ENCODE measurements at places on chromosomes 4 and X. TPM values are rescaled to one million over a fixed set of nuclear protein-coding genes. Genes with fewer than 3 reads are reported as not detected.

DNA sequence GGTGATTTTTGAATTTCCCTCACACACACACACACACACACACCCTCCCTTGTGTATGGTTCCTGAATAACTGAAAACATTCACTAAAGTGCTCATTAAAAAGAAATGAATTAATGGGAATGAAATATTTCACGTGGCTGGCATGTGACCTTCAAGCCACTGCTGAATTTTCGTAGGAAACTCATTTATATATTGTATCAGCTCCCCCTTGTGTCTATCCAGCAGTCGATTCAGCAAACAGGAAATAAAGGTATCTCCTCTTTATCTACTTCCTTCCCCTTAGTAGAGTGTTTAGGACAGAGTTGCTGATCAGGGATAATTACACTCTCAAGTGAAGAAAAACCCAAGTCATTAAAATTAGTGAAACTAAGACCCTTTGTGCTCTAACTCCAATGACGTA, 912.6 kb upstream of the LCORL start:
- DNase-seq, result no peak

- DNase-seq, result no peak
These were observed 227.2 kb downstream of the GPM6A start for GRCh38 chr4:175584901-175585300.

The PCDH19 gene
- 0.34 TPM for total RNA-seq

DNA sequence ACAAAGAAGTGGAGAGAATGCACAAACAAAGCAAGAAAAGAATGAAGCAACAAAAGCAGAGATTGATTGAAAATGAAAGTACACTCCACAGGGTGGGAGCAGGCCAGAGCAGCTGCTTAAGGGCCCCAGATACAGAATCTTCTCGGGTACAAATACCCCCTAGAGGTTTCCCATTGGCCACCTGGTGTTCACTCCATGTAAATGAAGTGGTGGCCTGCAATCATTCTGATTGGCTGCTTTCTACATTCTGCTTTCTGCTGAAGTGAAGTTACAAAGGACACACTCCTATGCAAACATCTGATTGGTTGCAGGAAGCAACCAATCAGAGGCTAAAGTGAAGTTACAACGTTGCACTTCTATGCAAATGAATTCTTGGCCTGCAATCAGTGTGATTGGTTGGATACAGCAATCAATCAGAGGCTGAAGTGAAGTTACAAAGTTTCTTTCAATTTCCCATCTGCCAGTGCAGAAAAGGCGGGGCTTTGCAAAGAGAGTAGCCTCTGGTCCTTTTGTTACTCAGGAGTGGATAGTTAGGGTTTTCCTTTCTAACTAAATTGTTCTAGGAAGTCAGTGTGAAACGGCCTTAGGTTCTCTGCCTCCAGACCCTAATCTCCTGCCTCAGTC, 19.0 kb upstream of the GPC4 start:
- DNase-seq, result no peak

GRCh38 chr4:37659696-37660095, 26.5 kb downstream of the RELL1 start:
- DNase-seq, result no peak

The ATP1B4 gene
- total RNA-seq, result 0.23 TPM

DNA sequence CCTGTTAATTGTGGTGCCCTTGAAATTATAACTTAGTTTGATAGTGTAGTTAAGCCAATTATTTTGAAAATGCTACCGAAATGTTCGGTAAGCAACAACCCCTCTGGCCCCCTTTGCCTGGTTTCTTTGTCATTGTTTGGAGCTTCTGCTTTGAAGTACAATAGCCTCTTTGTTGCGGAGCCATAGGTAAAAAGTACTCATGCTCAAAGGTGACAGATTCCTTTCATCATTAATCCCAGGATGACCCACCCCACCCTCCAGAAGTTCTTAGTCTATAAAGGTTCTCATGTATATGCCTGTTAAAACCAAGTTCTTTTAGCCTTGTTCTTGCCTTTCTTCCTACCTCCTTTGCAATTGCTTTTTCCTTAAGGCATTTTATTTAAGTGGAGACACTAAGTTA, 42.4 kb upstream of the SMARCAD1 start:
- DNase-seq, result no peak

DNA sequence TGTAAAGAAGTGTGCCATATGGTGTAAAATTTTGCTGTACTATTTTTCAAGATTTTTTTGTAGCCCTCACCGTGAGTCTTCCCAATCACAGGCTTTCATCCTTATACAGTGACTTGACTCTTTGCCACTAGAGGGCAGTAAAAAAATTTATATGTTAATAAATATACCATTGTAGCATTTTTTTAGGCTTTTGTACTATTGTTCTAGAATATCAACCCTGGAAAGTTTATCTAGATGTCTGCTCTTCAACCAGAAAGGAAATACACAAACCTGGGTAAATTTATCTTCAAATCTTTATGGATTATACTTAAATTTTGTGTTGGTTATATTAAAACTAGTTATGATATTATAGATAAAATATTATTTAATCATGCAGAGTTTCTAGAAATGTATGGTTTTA, 235.3 kb downstream of the TENM3 start:
- DNase-seq, result no peak

- no peak for DNase-seq
These were observed 222.0 kb upstream of the ADAMTS3 start for GRCh38 chr4:72791054-72791453.

DNA sequence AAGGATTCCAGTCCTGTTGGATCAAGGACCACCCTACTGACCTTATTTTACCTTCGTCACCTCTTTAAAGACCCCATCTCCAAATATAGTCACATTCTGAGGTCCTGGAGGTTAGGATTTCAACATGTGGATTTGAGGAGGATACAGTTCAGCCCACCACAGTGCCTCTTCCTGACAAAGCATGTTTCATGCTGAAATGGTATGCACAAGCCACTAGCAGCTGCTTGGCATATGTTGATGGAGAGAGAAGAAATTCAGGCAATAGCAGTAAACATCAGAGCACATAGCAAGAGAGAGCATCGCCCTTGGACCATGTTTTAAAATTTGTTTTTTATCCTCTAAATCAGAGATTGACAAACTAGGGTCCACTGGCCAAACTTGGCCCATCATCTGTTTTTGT, 172.1 kb downstream of the PRKX start:
- no peak for DNase-seq

The HAND2 gene
- 141 TPM for total RNA-seq

GRCh38 chr4:39541987-39542610, 14.9 kb upstream of the UGDH start:
- no peak for DNase-seq

- no peak for DNase-seq
These were observed 127.8 kb downstream of the PHKA2 start for GRCh38 chrX:18855919-18856644.

GRCh38 chr4:37892641-37893040, 1.8 kb downstream of the TBC1D1 start:
- DNase-seq, result no peak

DNA sequence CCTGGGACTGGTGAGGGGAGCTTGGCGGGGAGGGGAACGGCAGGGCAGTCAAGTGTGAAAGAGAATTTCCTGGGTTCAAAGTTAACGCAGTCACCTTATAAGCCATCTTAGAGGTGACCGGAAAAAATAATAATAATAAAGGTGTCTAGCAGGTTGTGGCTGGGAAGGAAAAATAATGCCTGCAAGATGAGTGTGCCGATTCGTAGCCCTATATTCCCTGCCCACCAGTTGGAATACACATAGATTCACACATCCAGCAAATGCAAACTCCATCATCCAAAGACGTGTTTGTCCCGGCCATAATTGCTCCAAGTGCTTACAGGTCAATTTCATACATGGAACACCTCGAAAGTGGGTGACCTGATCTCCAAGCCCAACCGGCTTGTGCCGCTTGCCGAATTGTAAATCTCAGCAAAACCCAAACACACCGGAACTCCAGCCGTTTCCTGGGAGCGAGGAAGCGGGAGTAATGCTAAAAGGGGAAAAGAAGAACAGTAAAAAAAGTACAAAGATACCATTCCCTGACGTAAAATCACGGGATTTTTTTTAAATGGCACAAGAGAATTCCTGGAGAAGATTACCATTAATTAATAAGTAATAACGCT, 1.3 kb upstream of the FAT1 start:
- DNase-seq, result no peak

- no peak for DNase-seq
These were observed 1.1 kb downstream of the BMPR1B start for GRCh38 chr4:94758700-94759399.

- no peak for DNase-seq
These were observed 18.9 kb downstream of the C4orf50 start for GRCh38 chr4:5999356-5999755.

GRCh38 chrX:64996805-64997204, 20.6 kb upstream of the ZC4H2 start:
- DNase-seq, result no peak

The SPARCL1 gene
- total RNA-seq, result 345 TPM

DNA sequence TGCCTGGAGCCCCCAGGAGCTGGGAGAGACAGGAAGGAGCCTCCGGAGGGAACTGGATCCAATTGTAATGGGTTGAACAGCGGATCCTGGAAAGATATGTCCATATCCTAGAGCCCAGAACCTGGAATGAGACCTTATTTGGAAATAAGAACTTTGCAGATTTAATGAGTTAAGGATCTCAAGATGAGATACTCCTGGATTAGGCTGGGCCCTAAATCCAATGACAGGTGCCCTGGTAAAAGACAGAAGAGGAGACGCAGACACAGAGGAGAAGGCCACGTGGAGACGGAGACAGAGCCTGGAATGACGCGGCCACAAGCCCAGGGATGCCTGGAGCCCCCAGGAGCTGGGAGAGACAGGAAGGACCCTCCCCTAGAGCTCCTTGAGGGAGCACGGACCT, 34.1 kb downstream of the P2RY8 start:
- no peak for DNase-seq

DNA sequence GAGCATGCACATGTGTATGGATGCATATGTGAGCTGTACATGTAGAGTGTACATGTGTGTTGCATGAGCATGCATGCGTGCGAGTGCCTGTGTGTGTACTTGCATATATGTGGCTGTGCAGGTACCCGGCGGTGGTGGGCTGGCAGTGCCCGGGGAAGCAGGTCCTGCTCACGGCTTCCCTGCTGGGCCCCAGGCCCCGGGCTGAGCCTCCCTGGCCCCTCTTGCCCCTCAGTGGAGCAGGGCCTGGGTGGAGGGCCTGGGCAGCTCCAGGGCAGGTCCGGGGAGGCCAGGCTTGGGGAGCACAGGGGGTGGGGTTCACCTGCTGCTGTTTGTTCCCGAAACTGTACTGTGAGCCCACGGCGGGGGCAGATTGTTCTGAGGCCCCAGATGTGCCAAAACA, 9.4 kb downstream of the NAT8L start:
- peak; percentile 58 for DNase-seq

- DNase-seq, result no peak
These were observed 16.5 kb downstream of the TMPRSS11E start for GRCh38 chr4:68463796-68464195.

DNA sequence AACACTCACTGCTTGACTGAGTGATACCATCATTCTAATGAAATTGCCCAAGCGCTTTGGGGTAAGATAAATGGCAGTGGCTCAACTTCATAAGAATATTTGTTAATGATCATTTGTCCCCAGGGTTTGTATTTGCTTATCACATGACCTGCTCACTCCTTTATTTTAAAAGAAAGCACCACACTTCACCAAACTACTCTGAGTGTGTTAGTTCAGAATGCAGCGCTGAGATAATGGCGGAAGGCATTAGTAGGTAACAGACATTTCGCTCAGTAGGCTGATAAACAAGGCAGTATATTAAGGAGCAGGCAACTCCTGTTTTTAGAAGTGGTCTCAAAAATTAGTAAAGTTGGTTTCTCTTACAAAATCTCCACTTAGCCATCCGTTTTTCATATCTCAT, 1.6 kb downstream of the SNX25 start:
- no peak for DNase-seq

DNA sequence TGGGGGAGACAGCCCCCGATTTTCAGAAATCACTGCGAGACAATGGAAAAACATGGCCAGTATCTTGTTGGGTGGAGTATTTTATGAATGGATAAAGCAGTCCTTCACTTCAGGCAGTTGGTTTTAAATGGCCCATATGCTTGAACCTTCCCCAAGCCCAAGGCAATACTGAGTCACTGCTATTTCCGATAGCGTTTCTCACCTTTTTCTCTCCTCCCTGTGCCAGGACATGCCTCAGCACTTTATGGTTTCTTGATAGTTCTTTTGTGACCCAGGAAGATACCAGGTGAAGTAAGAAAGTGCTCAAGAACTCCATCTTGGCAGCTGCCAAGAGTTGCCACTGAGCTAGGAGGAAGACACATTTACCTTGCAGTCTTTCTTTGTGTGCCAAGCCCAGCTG, 26.8 kb upstream of the ESX1 start:
- no peak for DNase-seq

- DNase-seq, result no peak
These were observed 653 bp downstream of the PLA2G12A start for GRCh38 chr4:109729117-109729717.

GRCh38 chrX:19833034-19833677, 54.2 kb downstream of the SH3KBP1 start:
- no peak for DNase-seq

The FMR1NB gene
- total RNA-seq, result not detected

- DNase-seq, result no peak
These were observed 18.6 kb upstream of the SUPT20HL1 start for GRCh38 chrX:24341795-24342194.

GRCh38 chr4:6912441-6912840, 2.8 kb downstream of the TBC1D14 start:
- no peak for DNase-seq

DNA sequence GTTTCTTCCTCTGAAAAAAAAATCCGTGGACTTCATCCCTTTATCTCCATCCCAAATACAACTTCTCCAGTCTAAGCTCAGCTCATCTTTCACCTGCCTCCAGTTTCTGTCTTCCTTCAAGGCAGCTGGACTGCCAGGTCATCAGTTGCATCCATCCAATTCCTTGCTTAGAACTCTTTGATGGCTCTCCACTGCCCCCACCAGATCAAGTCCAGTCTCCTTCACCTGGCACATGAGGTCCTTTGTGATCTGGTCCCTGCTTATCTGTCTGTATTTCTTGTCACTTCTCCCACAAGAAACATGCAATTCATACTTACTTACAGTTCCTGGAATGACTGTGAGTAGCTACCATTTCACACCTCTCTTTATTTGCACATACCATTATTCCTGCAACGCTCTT, 33.8 kb downstream of the OTUD6A start:
- DNase-seq, result no peak

DNA sequence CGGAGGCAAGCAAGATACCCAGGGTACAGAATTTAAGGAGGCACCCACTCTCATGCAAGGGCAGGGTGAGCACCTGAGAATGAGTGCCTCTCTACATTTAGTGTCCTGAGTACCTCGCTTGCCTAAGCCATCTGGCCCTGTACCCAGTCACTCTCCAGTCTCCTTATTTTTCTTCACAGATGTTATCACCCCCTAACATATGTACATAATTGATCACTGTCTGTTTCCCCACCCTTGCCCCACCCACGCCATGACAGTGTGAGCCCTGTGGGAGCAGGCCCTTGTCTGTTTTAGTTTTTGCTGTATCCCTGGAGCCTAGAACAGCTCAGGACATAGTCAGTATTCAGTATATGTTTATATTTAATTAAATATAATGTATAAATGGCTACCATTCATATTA, 113.6 kb downstream of the SPRY1 start:
- DNase-seq, result no peak

GRCh38 chr4:139889901-139890300, 224.3 kb downstream of the MGST2 start:
- DNase-seq, result no peak

- DNase-seq, result no peak
These were observed 2190.6 kb upstream of the TENM3 start for GRCh38 chr4:180052629-180053028.

GRCh38 chrX:138875472-138875871, 164.0 kb upstream of the FGF13 start:
- no peak for DNase-seq
